ENCODE measurements at places on chromosomes 12 and 14.

GRCh38 chr12:52432559-52433207 lies 1.5 kb downstream of the KRT75 start:
- no peak for DNase-seq

- DNase-seq = no peak
These were observed 22.5 kb upstream of the CMKLR1 start for GRCh38 chr12:108361606-108362005.

GRCh38 chr12:69701826-69702225 lies 2.7 kb upstream of the BEST3 start:
- no peak for DNase-seq

DNA sequence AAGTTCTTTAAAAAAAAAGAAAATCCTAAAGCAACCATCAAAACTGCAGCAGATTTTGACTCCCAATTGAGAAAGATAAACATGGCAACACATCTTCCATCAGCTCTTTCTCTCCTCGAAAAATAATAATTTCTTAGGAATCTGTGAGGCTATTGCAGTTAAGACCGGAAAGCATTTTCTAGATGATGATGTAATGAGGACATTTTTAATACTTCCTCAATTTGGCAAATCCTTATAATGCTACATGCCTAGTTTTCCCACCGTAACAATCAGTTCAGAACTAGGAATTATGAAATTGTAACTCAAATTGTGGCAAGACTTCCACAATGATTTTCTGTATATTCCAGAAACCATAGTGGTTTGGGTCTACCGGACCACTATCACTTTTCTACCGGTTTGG lies 180.9 kb upstream of the PDE3A start:
- no peak for DNase-seq

DNA sequence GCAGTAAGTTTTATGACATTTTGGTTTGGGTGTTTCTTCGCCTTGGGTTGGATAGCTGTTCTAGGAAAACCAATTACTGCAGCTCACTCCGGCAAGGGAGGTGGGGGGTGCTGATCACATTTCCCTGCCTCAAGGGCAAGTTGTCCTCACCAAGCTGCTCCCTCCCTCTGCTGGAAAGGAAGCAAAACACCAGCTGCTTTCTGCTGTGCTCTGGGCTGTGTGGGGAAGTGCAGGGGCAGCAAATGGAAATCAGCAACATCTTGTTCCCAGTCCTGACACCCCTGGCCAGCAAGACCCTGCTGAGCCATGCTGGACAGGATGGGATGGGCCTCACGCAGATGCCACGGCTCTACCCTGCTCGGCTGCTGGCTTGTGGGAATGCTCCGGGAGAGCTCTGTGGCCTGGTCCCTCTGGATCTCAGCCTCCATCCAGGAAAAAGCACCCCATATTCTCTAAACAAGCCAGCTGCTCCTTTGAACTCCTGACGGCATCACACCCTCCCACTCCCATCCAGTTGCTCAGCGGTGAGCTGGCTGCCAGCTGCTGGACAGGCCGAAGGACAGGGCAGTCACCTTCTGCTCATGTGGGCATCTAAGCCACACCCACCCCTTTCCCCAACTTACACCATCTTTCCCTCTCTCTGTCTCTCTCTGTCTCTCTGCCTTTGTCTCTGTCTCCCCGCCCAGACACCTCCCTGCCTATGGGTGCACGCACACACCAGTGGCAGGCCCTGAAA lies 52.4 kb upstream of the EIF5 start:
- DNase-seq = no peak

DNA sequence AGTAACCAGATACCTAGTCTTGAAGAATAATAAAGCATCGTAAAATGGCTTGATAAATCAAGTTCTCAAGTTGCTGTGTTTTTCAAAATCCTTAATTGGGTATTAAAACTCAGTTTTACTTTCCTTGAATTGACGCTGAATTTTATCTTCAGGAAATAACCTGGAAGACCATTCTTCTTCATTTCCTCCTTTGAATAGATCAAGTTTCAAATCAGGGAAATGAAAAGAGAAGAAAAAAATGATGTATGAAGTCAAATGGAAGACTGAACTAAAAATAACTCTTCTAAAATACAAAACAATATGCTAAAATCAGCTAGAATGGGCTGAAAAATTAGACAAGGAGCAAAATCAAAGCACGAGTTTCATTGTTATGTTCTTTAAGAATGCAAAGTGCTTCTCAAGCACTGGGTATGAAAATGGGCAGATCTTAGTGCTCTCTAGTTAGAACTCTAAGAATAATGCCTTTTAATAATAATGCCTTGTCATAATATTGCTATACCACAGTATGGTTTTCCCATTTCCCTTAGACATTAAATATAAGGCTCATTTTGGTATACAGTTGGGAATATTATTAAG lies 54.6 kb upstream of the CLEC14A start:
- no peak for DNase-seq

DNA sequence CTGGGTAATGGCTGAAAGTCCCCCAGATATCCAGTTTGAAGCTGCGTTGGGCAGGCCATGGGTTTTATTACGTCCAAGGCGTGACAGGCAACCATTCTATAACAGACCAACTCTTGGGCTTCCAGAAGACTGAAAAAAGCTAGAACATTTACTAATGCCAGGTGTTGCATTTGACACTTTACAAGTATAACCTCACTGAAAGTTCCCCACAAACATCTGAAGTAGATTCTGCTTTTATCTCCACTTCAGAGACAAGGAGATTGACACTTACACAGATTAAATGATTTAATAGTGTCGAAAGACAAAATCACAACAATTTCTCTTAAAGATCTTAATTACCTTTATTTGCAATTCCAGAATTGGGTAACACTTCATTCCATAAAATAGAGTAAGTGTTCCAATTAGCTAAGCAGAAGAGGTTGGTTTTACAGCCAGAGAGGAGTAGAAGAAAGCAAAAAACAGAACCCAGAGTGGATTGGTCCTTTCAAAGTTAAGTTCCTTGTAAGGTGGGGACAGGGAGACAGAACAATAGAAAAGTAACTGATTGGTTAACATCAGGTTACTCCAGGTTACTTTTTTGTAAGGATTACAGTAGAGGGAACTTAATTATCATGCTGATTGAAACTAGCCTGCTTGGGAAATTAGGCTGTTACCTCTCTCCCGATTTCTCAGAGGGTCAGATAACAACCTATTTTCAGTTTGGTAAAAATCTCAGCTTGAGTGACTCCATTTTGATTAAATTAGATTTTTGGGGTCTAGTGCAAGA lies 11.3 kb downstream of the SOCS2 start:
- DNase-seq = no peak

DNA sequence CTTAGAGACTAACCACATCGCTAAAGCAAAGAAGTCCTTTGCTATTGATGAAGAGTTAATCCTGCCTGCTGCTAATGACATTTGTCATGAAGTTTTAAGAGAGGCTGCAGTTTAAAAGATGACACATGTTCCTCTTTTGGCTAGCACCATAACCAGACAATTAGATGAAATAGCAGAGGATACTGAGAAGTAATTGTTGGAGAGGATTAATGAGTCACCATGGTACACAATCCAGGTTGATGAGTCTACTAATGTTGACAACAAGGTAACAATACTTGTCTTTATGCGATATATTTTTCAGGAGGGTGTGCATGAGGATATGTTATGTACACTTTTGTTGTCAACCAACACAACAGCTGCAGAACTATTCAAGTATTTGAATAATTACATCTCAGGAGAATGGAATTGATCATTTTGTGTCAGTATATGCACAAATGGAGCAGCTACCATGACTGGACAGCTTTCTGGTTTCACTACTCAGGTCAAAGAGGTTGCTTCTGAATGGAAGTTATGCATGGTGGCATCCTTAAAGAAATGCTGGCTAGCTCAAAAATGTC lies 56.7 kb downstream of the LRRIQ1 start:
- DNase-seq = no peak

DNA sequence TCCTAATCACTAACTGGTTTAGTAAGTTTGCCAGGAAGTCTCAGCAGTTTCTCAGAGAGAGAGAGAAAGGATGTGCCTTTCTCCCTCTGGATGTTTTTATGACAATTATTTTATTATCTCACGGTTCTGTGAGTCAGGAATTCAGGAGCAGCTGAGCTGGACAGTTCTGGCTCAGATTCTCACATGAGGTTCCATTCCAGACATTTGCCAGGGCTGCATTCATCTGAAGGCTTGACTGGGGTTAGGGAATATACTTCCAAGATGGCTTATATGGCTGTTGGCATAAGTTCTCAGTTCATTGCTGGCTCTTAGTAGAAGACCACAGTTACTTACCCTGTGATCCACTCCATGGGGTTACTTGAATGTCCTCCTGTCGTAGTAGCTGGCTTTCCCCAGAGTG lies 101.2 kb upstream of the ATF7IP start:
- no peak for DNase-seq

DNA sequence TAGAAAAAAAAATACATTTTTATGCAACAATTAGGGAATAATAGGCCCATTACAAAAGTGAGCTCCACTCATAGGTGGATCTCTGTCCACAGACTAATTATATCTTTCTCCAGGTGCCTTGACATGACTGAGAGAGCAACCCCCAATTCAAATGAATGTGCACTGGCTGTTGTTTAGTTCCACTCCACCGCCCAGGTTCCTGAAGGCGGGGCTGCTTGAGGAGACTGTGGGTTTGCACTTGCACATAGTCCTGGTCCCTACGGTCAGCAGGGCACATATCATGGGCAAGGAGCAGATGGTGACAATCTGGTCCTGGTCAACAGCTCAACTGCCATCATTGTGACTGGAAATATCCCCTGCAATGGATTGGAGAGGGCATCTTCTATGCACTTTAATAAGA lies 195.6 kb upstream of the PWP1 start:
- no peak for DNase-seq

DNA sequence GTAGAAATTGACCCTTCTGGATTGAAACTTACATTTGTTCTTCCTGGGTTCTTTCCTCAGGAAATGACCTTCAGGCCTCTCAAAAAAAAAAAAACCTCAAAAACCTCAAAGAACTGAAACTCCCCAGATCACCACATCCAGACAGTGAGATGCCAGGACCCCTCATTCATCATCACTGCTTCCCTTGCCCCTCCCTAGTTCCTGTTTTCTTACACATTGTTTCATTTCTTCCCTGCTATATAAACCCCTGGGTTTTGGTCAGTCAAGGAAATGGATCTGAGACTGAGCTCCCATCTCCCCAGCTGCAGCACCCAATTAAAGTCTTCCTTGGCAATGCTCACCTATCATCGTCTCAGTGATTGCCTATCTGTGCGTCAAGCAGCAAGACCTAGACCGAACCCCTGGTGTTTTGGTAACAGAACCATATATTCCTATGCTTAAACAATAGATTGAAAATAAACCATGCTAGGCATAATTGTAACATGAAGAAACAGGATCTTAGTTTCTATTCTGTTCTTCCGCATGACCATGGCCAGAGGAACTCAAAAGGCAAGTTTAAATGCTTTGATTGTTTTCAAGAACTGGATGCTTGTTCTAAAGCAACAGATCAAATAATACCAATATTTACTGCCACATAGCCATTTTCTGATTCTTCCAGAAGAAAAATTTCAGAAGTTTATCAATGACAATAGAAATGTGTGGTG lies 108.0 kb upstream of the MAX start:
- no peak for DNase-seq

- peak; percentile 17 for DNase-seq
These were observed 666.6 kb downstream of the NRXN3 start for GRCh38 chr14:78836777-78837176.

- DNase-seq = peak; percentile 30
These were observed 83.3 kb upstream of the MED13L start for GRCh38 chr12:116360579-116361413.

- DNase-seq = no peak
These were observed 26.6 kb downstream of the LIMA1 start for GRCh38 chr12:50256761-50257160.

DNA sequence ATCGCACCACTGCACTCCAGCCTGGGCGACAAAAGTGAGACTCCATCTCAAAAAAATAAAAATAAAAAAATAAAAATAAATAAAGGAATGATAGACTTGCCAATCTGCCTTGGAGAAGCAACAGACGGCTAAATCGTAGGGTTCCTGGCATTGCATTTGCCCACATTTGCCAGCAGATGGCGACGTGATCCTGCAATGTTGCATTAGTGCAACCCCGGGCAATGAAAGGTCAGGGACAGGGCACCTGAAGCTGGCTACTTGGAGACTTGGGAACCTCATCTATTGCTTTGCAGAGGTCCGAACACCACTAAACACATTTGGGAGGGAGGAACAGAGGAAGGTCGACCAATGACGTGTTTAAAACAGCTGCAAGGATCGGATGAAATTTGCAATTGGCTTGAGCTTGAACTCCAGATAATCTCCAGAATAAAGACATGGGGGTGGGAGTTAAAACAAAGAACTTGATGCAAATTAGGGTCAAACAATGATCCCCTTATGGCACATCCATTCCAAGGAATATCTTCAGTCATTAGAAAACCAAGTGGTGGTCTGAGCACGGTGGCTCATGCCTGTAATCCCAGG lies 34.6 kb downstream of the SPRING1 start:
- DNase-seq = peak; percentile 75

DNA sequence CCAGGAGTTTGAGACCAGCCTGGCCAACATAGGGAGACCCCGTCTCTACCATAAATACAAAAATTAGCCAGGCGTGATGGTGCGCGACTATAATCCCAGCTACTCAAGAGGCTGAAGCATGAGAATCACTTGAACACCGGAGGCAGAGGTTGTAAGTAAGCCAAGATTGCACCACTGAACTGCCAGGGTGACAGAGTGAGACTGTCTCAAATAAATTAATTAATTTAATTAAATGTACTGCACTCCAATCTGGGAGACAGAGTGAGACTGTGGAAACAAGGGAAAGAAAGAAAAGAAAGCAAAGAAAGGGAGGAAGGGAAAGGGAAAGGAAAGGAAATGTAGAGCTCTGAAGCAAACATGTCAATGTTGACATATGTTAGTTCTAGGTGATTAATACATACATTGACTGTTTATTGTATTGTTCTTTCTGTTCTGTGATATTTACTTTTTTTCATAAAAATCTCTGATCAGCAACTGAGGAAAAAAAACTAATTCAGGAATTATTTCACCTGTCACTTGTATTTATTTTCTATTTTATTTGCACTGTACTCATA lies 99.6 kb downstream of the DENND5B start:
- no peak for DNase-seq

DNA sequence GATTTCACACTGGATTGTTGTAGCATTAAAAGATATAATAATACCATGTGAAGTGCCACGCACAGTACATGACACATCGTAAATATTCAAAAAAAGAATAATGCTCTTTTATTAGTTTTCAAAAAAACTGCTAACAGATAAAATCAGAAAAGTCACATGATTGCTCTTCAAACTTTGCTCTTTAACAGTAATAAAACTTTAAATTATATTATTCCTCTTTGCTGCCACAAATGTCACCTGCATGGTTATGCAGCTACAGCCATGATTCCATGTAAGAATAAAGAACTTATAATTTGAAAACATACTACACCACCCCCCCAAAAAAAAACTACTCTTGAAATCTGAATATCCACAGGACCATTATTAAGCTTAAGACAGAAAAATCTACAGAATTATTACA lies 90.0 kb downstream of the SLC2A13 start:
- DNase-seq = no peak

DNA sequence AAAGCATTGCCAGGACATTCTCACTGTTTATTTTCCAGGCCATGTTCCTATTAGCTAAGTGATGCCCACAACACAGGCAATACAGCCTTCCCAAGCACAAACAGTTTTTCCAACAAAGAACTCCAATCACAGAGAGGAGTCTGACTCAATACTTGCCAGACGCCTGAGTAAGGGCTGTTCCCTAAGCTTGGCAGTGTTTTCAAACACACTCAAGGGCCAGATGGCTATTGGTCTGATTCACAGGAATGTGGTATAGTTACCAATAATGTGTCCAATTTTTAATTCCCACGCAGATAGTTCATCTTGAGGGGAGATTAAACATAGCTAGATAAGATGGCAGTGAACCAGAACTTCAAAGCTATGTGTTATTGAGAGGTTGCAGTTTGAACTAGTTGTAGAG lies 381.0 kb downstream of the SNAPC1 start:
- no peak for DNase-seq

- DNase-seq = no peak
These were observed 156.0 kb downstream of the MED13L start for GRCh38 chr12:116121453-116121871.

Data from activated T-cell treated with anti-CD3 and anti-CD28 coated beads, Interleukin-2, amount 50 U/mL, for 48 hours (primary cell).